GM12892 (cell line): ENCODE measurements at places on chromosomes 6 and 20.
A peak's percentile ranks its signal among the peaks of the same experiment; 100 is the strongest.

GRCh38 chr6:29982097-29982496 lies 39.8 kb downstream of the HLA-A start:
- no peak for DNase-seq

DNA sequence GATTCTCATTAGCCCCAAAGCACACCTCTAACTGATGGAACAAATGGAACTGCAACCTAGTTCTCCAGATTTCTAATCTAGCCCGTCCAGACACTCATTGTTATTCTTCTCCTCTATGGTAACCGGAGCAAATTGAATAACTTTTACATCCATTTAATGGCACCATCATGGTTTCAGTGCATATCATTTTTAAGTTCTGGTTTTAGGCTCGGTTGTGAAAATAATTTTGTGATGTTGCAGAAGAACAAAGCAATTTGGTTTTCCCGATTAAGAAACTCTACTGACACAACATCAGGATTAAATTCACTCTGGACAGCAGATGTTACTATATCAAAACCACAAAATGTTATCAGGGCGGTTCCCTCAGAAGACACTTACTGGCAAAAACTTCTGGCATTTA lies 42.5 kb upstream of the HBS1L start:
- no peak for DNase-seq

GRCh38 chr6:169590376-169590939 lies 111.4 kb downstream of the WDR27 start:
- DNase-seq, result no peak

GRCh38 chr20:13200767-13201500 lies 20.1 kb upstream of the ISM1 start:
- no peak for DNase-seq

- no peak for DNase-seq
Observed at GRCh38 chr20:54995011-54995410, 519.6 kb downstream of the DOK5 start.

GRCh38 chr6:135906542-135906941 lies 55.0 kb downstream of the PDE7B start:
- no peak for DNase-seq

DNA sequence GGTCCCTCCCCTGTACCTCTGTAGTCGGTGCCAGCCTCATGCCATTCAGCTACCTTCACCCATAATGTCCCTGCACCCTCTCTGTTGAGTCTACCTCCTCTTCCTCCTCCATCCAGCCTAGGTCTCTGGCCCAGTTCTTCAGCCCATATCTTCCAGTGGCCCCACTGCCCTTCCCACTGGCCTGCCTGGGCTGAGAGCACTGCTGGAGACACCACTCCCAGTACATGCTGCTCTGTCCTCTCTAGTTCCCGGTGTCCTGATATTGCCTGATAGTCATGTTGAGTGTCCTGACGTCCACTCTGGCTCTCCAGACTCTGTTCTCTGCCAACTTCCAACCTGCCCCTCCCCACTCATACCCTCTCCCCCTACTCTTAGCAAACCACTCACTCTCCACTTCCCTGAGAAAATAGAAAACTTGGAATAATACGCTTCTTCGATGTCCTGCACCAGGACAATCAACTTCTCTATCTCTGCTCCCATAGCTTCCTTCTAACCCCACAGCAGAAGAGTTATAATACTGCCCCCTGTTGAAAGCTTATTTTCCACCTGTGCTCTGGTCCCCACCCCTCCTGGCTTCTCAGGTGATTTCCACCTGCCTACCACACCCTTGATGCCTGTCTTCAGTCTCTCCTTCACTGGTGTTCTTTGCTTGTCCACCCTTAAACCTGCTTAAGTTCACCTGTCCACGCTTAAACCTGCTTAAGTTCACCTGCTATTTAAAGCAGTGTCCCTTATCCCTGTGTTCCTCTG lies 19.8 kb downstream of the SLC22A3 start:
- DNase-seq, result no peak

- DNase-seq, result no peak
Observed at GRCh38 chr6:125821825-125822281, 31.1 kb downstream of the NCOA7 start.

DNA sequence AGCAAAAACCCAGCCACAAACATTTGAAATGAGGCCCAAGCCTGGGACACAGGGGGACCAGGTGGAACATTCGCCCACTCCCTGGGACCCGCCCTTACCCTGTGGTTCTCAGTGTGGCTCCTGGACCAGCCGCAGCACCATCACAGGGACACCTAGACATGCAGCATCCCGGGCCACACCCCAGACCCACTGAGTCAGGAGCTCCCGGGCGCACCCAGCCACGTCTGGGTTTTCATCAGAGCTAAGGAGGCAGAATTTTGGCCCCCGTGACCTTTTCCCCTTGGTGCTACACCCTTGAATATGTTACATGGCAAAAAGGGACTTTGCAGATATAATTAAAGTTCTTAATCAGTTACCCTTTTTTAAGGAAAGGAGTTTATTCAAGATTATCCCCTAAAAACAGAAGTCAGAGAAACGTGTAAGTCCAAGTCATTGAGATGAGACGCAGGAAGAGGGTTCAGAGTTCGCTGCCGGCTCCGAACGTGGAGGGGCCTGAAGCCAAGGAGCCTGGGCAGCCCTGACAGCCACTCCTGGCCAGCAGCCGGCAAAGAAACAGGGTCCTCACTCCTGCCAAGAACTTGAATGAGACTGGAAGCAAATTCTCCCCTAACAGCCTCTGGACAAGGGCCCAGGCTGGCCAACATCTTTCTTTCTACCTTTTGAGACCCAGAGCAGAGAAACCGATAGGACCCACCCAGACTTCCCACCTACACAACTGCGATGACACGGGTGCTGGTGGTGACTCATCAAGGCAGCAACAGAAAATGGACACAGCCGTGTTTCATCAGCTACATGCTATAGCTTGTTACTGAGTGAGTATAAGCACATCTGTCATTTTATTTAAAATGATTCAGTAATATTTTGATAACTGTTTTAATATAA lies 25.3 kb downstream of the BFSP1 start:
- DNase-seq, result no peak

- no peak for DNase-seq
Observed at GRCh38 chr6:20700375-20700774, 166.1 kb downstream of the CDKAL1 start.

DNA sequence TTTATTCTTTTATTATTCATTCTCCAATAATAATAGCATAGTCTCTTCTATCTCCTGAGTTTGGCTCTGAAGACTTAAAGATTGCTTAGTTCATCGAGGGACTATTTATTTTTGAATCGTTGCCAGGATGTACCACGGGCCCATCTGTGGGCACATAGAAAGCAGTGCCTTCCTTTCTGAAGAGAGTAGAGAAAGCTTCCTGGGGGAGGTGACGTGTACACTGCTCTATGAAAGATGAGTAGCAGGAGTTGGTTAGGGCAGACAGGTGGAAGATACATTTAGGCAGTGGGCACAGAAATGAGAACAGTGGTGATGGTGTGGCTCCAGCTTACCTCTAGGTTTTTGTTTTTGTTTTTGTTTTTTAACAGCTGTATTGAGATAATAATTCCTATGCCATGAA lies 98.4 kb downstream of the CDKAL1 start:
- DNase-seq, result no peak

DNA sequence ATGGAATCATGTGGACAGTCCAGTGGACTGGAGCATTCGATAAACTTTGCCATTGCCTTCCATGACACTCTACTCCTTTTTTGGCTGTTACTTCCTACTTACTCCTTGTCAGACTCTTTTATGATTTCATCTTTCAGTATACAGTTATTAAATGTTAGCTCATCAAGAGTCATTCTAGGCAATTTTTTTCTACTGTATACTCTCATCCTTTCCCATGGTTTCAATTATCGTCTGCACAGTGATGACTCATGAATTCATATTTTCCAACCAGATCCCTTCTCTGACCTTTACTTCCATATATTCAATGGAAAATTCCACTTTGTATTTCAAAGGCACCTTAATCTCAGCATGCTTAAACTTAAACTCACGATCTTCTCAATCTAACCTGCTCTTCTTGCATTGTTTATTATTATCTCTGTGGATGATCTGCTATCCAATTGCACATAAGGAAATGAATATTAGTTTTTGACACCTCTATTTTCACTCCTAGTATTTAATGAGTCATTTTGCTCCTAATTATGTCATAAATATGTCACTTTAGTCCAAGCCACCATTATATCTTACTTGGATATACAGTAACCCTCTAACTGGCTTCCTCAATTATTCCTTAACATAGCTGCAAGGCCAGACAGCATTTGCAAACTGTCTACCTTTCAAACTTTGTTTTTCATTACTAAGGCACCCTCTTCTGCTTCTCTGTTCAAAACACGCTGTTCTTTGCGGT lies 427.5 kb downstream of the PHF3 start:
- DNase-seq, result no peak

DNA sequence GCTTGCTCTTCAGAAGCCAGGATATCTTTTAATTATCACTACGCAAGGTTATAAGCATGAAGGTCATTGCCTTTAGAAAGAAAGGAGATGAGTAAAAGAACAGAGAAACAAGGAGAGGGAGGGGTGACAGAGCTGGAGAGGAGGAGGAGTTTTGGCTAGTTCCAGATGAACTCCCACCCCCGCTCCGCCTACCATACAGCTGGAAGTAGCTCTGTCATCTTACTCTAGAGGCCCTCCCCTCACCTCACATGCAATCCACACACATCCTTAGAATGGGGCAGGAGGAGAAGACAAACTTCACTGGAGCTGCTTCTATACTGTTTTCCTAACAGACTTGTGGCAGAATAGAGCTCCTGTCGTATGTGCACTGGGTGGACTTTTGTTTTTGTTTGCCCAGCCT lies 144.7 kb downstream of the SCML4 start:
- no peak for DNase-seq

DNA sequence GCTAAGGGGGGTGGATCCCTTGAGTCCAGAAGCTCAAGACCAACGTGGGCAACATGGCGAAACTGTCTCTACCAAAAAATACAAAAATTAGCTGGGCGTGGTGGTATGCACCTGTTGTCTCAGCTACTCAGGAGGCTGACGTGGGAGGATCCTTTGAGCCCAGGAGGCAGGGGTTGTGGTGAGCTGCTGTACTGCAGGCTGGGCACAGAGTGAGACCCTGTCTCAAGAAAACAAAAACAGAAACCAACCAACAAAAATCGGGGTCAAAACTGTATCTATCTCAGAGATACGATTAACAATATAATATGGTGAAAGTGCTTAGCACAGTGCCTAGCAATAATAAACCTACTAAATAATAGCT lies 20.7 kb upstream of the BCAS1 start:
- no peak for DNase-seq

DNA sequence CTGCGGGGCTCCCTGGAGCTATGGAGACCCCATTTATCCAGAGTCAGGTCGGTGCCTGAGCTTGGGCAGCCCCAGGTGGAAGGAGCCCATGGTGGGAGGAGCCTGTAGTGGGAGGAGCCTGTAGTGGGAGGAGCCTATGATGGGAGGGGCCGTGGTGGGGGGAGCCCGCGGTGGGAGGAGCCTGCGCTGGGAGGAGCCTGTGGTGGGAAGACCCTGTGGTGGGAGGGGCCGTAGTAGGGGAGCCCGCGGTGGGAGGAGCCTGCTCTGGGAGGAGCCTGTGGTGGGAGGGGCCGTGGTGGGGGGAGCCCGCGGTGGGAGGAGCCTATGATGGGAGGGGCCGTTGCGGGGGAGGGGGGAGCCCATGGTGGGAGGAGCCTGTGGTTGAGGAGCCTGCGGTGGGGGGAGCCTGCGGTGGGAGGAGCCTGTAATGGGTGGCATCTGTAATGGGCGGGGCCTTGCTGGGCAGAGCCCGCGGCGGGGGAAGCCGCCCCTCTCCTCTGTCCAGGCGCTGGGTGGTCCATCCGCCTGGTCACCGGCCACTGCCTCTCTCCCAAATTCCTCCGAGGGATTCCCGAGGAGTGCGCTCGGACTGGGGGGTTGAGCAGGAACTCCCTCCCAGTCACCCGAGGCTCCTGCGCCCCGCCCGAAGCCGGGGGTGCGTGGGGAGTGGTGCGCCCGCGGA lies 567 bp upstream of the FNDC11 start:
- DNase-seq, result peak; percentile 81

- DNase-seq, result no peak
Observed at GRCh38 chr6:113587078-113587699, 270.0 kb upstream of the MARCKS start.

DNA sequence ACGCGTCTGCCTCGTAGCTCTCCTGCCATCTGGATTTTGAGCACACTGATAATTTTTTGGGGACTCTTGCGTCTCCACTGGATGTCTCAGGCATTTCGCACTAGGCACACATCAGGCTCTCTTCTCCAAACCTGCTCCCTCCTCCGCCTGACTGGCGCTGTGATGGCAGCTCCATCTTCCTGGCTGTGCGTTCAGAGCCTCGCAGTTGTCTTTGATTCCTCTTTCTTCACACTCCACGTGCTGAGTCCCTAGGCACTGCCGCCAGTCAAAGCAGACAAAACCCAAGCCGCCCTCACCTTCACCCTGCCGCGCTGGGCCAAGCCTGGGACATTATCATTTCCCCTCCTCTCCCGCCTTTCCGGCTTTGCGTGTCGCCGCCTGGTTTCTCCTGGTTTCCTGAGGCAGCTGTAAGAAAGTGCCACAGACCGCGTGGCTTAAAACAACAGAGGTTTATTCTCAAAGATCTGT lies 778 bp downstream of the PSMG4 start:
- peak; percentile 42 for DNase-seq

GRCh38 chr6:119526561-119527230 lies 177.1 kb upstream of the MAN1A1 start:
- no peak for DNase-seq

DNA sequence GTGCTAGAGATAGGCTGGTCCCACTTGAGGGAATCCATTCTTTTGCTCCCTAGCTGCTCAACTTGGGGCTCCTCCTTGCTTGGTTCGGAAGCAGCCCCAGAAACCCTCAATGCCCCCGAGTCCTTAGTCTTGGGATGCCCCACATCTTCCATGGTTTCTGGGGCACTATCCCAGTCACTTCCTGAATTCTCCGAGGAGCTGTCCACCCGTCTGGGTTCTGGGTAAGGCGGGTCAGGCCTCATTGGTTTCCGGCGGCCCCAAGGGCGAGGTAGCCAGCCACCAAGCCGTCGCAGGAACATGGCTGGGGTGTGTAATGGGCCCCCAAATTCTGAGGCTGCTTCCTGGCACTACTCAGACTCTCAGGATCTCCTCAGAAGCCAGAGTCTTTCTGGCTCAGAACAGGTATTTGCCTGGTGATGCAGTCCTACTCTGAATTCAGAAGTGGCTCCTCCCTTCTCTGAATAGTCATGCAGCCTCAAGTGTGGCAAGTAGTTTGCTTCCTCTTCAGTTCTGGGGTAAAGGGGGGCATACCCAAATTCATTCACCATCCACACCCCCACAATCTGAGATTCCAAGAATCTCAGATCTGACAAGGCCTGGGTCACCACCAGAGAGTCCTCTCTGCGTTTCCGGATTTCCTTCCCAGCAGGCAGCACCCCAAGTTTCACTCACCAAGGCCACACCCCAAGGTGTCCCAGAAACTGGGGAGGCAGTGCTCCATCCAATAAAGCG lies 763 bp downstream of the C6orf47 start:
- DNase-seq, result no peak
